ENCODE measurements at places on chromosomes 7 and 10.

GRCh38 chr7:96707901-96708774, 1.5 kb downstream of the SEM1 start:
- peak; percentile 42 for DNase-seq

DNA sequence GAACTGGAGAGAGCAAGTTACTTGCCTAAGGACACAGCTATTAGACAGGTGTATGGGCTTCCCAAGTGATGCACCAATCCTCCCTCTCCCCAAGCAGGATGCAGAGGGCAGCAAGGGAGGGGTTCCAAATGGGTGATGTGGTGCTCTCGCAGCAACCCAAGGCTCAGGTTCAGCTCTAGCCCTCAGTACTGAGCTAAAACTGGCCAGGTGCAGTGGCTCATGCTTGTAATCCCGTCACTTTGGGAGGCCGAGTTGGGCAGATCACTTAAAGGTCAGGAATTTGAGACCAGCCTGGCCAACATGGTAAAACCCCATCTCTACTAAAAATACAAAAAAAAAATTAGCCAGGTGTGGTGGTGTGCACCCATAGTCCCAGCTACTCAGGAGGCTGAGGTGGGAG, 40.7 kb downstream of the GPRIN2 start:
- no peak for DNase-seq

DNA sequence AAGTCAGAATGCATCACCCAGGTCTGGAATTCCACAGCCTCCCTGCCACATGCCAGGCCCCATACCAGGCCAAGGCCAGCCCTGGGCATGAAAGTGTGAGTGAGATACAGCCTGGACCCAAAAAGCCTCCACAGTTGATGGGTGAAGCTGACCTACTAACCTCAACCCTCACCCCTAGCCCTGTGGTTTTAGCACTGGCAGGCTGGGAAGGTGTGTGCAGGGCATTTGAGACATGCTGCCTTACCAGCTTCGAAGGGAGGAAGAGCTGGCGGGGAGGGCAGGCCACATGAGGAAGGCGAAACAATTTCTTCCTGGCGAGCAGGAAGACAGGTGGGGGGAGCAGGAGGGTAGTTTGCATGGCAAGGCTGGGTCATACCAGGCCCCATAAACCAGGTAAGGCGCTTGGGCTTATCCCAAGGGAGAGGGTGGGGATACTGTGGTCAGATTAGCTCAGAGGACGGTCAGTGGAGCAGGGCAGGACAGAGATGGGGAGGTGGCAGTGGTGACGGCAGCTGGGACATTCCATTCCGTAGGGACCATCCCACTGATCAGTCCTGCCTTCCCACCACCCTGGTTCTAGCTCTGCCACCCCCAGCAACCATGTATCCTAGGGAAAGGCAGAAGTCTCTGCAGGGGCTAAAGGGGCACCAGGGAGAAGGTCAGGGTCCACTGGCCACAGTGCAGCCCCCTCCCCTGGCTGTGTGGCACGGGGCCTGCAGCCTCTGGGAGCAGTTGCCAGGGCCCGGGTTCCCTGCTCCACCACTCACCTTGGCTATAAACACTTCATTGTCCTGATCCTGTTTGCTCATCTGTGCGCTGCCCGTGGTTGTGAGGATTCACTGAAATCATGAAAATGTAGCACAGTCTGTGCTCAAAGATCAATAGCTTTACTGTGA, 155.8 kb downstream of the NRF1 start:
- DNase-seq, result no peak

GRCh38 chr10:101143345-101143630, 12.2 kb downstream of the TLX1 start:
- no peak for DNase-seq

DNA sequence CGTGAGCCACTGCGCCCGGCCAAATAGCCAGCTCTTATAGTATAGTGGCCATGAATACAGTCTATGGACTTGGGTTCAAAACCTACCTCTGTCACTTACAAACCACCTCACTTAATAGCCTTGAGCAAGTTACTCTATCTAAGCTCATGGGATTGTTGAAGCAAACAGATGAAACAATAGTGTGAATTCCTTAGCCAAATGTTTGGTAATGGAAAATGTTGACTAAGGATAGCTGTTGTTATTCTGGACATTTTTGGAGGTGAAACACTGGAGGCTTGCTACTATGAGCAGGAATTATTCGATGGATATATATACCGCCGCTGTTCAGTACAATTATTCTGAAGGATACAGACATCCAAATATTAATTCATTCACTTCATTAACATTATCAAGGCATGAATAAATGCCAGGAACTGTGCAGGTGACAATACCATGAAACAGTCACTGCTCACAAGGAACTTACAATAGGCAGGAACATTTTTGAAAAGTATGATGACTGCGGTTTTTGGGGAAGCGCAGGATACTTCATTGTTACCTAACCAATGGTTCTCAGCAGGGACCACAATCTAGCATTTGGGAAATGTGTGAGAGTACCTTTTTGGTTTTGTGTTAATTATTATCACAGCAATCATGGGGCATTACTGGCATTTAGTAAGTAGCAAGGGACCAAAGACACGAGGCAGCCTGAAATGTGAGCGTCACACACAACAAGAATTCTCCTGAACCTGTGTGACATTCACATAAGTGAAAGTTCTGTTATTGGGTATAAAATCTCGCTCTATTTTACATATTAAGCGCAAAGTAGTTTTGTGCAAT, 55.7 kb downstream of the CUBN start:
- no peak for DNase-seq

DNA sequence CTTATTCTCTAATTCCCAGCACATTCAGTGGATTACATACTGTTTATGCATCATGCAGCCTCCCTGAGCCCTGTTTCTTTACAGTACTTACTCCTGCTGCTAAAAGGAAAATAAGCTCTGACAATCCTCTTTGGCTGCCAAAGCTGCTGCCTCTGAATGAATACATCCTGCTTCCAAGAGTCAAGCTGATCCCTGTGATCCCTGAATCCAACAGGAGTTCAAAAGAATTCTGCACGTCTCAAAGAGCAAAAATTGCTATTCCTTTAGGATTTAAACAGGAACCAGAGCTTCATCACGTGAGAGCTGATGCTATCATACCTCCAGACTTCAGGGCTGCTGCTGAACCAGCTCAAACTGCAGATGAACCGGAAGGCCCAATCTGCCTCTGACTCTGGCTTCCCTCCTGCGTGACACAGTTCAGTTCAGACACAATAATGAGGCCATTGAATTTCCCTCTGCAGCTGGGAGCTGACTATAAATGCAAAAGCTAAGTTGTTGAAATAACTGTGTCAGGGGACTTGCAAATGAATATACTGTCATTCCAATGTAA, 851.0 kb upstream of the PHF14 start:
- peak; percentile 80 for DNase-seq

- peak; percentile 47 for DNase-seq
These were observed 13.1 kb upstream of the CAMK2G start for GRCh38 chr10:73887294-73888039.

DNA sequence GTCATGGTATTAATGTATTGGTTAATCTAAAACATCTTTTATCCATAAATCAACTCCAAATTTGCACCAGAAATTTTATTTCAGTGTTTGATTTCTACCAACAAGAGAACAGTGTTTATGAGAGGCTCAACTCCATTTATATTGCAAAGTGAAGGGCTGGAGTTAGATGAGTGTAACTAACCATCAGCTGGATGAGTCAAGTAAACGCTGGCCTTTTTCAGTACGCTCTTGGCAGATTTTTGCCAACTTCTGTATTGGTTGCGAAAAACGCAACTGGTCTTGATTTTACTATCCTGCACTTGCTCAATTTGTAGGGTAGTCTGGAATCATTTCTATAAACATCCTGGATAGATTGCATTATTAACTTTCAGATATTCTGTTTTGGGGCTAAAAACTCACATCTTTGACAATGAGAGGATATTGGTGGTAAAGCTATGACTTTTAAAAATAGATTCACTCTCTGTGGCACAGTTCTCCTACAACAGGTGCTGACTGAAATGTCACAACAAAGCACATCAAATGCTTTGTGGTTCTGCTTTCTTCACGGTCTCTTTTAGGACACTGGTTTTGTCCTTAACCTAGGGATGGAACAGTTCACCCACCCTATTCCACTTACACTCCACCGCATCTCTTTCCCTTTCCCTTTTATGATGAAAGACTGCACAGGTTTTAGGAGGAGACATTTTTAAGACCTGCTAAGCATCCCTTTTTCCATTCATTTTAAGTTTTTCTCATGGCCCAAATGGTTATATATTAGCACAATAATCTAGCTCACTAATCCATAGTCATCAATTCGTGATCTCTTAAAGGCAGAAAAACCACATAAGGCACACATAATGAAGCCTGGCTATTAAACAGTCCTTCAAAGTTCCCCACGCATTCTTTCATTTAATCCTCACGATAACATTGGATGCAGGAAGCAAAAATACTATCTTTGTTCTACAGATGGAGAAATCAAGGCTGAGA, 12.8 kb downstream of the CACNA2D1 start:
- peak; percentile 35 for DNase-seq

DNA sequence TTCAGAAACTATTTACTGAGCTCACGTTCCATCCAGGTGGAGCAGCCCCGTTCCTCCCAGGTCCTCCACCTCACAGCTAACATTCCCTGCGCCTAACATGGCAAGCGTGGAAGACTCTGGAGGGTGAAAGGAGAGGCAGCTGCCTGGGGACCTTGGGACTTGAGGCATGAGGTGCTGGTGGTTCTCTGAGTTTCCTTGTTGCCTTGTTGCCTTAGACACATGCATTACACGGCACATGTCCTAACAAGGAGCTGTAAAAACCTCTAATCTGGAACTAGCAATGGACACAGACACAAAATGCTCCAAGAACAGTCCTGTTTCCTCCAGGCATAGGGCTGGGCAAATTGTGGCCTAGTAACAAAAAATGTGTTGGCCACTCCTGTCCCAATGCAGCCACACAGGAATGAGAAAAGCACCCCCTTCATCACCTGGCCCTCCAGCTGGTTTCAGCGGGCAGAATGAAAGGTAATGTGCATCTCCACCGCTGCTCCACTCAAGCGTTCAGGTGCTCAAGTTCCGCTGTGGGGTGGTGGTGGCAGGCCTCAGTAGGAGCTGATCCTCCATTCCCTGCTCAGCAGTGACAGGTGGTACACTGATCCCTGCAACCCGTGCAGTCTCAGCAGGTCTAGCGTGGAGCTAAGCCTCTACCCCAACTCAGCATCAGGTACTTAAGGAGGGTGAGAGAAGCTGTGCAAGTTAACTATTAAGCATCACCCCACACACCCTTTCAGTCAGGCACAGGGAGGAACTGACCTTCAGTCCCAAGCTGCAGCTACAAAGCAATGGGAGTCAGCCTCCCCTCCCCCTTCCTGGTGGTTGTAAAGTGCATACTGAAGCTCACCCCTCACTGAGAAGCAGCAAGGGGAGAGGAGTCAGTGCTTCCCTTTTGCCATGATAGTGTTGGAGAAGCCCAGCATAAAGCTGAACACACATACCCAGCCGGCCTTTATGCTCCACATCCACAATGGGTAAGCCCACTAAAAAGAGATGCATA, 382.8 kb downstream of the SDK1 start:
- DNase-seq, result no peak

DNA sequence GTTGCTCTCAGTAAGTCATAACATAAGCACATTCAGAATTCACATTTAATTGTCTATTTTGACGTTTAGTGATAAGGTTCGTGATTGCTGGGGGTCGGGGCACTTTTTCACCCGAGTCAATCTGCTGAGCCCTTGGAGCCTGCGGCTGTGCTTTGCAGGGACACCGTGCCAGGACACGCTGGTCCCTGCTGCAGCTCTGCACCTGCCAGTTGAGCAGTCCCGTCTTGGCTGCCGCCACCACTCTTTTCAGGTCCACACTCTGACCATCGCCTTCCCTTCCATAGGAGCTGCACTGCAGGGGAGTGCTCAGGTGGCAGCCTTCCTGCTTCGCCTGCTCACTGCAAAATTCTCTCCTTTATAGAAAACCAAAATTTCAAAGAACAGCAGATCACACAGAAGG, 36.4 kb downstream of the CUL1 start:
- no peak for DNase-seq

GRCh38 chr10:118592675-118593330, 2.6 kb downstream of the PRLHR start:
- no peak for DNase-seq

DNA sequence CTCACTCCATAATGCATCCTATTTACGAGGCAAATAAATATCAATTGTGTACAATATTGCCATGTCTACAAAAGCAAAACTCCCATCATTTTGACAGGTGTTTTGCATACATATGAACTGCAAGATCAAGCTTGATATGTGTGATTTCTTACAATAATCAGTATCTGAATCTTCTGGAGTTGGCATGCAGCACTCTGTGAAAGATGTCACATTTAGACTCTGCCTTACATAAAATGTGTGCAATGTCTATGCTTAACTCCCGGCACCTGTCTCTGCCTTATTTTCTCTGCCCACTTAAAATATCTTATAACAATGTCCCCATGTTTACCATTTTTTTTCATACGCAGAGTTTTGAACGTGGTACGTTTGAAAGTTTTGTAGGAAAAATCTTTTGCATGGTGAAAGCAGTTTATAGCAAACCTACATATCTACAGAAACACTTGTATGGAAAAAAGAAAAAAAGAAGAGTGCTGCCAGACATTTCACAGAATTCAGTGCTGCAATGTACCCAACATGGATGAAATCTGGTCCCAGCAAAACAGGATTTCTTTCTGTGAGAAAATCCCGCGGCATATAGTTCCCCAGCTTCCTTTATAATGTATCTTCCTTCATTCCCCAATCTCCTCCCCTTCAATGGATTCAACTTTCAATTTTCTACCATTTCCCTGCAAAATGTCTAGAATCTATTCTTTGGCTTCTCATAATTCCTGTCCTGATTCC, 114.1 kb upstream of the NRP1 start:
- DNase-seq, result no peak

GRCh38 chr10:79067241-79068202, 1.2 kb upstream of the ZMIZ1 start:
- DNase-seq, result peak; percentile 86

GRCh38 chr10:126959906-126960685, 54.9 kb downstream of the DOCK1 start:
- no peak for DNase-seq

DNA sequence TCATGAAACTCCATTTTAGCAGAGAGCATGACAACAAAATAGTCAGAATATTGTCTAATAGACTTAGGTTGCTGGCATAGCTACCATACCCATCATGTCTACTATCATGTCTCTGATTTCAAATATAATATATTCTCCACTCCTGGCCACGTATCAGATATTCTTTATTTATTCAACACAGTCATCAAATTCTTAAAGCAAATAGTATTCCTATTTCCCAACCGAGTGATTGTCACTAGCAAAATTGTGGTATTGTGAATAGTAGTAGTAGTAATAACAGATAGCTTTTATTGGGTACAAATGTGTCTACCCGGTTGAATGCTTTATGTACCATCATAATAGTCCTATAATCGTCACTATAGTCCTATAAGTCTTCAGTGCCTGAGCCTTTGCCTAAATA, 918.6 kb downstream of the KCNMA1 start:
- no peak for DNase-seq

DNA sequence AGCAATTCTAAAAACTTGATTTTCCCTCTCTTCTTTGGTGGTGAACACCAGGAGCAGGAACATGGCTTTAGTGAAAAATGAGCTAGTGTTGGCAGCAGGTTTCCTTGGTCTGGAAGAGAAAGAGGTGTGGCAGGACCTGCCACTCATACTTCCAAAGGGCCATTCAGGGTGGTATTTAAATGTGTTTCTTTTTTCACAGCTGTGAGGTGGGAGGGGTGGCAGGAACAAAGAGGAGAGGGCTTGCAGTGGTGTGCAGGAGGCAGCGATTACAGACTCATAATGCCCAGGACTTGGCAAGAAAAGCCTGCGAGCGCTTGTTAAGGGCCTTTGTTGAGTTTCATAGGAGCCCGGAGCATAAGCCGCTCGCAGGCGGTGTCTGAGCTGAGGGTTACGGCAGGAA, 36.8 kb downstream of the WIPF3 start:
- DNase-seq, result peak; percentile 87
